ENCODE measurements at places on chromosomes 16 and 17.
A peak's percentile ranks its signal among the peaks of the same experiment; 100 is the strongest.

DNA sequence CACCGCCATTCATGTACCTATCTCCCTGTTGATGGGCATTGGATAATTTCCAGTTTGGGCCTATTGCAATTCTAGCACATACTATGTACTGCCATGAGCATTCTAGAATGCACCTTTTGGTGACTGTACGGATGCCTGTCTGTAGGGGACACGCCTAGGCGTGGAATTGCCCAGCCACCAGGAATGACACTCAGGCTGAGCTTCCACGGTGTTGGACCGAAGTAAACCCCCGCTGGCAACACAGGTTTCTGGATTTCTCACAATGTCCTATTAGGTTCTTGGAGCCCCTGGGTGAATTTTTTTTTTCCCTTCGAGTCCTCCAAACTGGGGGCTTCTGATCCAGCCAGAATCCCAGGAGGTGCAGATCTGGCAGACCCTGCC is 146.6 kb downstream of the IRF8 start:
- DNase-seq = no peak

DNA sequence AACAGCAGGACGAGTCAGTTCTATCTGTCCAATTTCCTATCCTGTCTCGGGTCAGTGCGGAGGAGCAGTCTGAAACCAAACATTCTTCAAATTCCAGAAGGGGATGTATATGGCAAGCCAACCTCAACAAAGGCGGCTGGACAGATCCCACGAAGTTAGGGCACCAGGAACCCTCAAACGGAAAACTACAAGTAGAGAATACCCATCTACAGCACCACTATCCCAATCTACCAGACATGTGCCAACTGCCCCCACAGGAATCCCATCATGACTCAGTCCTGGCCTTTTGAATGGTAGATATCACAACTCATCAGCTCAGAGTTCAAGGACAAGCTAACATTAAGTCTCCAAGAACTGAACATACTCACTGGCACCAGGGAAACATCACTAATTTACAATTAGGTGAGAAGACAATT is 2.3 kb downstream of the NAT9 start:
- no peak for DNase-seq

- DNase-seq = peak; percentile 71
These were observed 972 bp downstream of the RSAD1 start for GRCh38 chr17:50479522-50480141.

DNA sequence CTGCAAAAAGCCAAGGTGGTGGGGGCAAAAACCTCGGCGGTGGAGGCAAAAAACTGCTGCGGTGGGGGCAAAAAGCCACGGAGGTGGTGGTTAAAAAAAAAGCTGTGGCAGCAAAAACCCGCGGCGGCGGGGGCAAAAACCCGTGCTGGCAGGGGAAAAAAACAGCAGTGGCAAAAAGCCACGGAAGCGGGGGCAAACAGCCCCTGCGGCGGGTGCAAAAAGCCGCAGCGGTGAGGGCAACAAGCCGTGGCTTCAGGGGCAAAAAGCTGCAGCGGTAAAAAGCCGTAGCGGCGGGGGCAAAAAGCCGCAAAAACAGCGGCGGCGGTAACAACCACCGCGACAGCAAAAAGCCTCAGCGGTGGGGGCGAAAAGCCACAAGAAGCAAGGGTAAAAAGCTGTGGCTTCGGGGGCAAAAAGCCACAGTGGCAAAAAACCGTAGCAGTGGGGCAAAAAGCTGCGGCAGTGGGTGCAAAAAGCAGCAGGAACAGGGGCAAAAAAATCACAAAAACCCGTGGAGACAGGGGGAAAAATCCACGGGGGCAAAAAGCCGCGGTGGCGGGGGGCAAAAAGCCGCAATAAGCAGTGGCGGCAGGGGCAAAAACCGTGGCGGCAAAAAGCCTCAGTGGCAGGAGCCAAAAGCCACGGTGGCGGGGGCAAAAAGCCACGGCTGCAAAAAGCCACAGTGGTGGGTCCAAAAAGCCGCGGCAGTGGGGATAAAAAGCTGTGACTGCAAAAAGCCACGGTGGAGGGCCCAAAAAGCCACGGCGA is 193.7 kb downstream of the SHCBP1 start:
- DNase-seq = no peak

- DNase-seq = peak; percentile 81
These were observed 18.7 kb upstream of the ADGRG1 start for GRCh38 chr16:57609541-57610401.

DNA sequence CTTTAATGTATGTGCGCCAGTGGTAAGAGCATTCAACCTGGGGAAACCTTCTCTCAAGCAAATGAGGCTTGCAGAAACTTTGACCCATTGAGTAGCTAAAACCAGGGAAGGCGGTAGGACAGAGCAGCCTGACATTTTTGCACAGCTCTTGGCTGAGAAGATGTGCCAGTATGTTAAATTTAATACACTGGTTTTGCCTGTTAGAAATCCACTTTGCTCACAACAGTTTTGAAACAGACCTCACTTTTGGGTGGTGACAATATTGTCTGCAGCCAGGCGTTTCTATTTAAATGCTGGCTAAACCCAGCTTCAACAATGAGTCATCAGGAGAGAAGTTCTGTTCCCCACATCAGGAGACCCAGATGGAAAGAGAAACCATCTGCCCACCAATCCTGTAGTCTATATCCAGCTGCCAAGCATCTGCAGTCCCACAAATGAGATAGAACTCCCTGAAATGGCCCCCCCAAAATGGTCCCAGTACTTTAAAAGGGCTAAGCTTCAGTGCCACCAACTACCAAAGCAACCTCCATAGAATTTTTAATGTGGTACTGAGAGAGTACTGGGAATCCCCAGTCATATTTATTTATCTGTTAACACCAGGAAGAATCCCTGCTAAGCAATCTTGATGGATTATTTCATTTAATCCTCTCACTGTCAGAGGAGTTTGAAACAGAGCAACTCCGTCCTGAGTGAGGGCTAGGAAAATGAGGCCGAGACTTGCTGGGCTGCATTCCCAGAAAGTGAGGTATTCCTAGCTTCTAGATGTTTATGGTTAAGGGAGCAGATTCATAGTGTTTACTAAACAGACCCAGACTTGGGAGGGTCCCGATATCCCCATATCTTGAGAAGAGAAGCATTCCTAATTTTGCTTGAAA is 29.0 kb upstream of the CLEC3A start:
- DNase-seq = no peak

DNA sequence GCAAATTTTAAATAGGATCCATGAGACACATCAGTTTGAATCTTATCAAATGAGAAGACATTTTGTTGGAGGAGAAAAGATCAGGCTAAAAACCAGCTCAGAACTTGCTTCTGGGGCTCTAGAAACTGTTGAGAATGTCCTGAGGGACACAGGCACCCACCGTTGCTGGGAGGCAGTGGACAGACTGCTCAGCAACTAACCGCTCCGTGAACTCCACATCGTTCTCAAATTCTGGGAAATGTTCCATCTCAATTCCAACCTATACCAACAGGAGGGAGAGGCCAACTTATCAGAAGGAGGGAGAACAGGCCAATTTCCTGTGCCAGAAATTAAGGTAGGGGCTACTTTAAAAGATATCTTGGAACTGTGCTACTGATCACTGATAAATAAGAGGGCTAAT is 8.3 kb downstream of the TAT start:
- no peak for DNase-seq

GRCh38 chr17:80593181-80593580 is 48.5 kb downstream of the RPTOR start:
- no peak for DNase-seq
